ENCODE measurements at places on chromosomes 2 and 18.
A peak's percentile ranks its signal among the peaks of the same experiment; 100 is the strongest.

- DNase-seq: no peak
These were observed 309.0 kb downstream of the GULP1 start for GRCh38 chr2:188600536-188601210.

DNA sequence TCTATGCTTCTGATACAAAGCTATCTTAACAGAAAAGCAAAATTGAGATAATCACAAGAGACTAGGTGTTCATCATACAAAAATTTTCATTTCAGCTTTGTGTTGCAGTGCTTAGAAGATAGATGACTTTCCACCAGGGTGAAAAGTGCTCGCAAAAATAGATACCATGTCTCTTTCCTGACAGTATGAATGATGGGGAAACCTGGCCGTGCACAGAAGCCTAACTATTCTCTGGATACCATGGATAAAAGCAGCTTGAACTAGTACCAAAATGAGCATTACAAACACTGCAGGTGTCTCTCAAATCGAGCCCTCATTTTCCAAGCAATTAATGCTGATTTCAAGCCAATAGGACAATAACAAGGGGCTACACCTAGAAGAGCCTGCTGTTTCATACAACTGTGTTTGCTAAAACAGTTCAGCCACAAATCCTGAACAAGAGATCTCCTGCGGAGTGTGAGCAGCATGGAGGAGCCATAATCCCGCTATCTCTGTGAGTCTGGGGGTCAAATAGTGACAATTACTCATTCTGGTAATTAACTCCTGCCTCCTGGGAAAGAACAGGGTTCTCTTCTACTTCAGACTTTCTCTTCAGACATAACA lies 507.6 kb downstream of the PID1 start:
- peak; percentile 42 for DNase-seq

DNA sequence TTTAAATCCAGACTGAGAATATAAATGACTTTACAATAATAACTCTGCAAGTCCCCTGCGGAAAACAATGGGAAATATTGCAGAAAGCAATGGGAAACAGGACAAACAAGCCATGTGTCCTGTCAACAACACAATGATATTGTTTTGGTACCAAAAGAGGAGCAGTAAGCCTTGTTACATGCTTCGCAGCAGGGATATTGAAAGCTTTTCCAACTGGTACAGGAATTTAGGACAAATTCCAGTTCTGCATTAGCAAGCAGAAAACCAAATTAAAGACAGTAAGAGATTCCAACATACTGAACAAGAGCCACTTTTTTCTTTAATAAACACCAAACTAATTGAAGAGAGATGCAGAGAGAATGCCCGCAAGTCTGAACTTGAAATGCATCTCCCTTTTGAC lies 30.0 kb downstream of the FRZB start:
- DNase-seq: no peak

DNA sequence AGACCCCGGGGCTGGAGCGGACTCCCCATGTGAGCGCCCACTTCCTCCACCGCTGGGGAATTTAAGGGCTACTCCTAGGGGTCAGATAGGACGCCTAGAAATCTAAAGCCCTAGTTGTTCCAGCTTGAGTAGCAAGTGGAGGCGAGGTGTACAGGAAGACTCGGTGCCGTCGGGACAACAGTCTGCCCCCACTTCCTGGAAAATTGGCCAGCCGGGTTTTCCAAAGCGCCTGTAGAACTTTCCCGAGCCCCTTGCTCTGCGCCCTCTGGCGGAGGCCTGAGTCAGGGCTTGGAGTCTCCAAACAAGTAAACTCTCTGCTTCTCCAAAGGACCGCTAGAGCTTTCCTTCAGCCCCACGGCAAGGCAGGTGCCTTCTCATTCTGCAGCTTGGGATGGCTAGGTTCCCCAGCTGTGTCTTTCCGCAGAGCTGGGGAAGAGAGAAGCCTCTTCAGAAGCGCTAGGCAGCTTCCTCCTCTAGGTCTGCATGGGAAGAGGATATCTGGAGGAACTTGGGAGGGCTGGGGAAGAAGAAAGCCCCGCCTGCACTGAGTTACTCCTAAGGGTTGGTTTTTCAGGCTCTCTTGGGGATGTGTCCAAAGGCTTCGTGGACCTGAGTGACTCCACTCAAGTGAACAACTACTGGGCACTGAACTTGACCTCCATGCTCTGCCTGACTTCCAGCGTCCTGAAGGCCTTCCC lies 681 bp downstream of the SPR start:
- DNase-seq: peak; percentile 82

- DNase-seq: no peak
These were observed 131.9 kb downstream of the MYO1B start for GRCh38 chr2:191376981-191377629.

GRCh38 chr2:224973112-224974016 lies 68.9 kb downstream of the DOCK10 start:
- DNase-seq: no peak

- no peak for DNase-seq
These were observed 44.0 kb downstream of the MRPL35 start for GRCh38 chr2:86243272-86243671.

DNA sequence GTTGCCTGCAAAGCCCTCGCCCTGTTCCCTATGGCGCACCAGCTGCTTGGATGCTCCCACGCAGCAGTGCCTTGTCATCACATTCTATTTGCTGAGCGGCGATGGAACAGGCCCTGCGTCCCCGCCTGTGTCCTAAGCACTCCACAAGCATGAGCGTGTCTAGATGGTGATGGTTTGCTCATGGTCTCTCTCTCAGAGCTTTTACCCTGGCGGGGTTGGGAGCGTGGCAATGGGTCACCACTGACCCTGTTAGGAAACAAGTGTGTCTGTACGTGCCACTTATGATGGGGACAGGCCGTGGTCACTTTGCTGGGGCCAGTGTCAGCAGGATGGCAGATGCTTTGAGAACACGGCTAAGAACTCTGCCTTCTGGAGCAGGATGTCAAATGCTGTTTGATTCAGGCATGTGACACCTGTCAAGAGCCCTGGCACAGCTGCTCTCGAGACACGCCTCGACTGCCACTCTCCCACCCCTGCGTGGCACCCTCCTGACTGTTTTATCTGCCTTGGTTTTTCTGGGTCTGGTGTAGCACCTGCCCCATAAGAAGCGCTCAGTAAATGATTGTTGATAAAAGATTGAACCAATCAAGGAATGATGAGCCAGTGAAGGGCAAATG lies 44.2 kb downstream of the RRM2 start:
- DNase-seq: no peak

DNA sequence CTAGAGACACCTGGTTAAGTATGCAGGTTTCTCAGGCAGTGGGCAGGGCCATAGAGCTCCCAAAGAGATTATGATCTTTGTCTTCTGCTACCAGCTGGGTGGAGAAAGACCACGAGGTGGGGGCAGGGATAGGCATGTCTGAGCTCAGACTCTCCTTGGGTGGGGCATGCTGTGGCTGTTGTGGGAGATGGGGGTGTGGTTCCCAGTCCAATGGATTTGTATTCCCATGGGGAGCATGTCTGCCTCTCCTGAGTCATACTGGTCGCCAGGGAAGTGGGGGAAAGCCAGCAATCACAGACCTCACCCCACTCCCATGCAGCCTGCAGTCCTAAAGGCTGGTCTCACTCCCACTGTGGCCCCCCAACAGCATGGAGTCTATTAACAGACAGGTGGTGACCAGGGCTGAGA lies 31.4 kb upstream of the RHOB start:
- no peak for DNase-seq

DNA sequence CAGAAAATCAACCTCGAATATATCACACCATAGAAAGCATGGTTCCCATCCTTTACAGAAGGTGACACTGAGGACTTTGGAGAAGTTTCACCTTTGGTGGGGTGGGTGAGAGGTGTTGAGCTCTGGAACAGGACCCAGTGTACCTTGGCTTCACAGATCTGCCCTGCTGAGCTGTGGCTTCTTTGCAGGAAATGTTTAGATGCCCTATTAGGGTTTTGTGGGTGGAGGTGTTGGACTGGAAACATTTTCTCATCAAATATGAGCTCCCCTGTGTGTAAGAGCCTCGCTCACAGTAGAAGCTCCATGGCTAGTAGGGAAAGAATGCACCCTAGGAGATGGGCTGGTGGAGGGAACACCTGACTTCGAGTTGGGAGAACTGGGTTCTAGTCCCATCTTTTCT lies 55.6 kb downstream of the RPL37A start:
- DNase-seq: no peak

- DNase-seq: no peak
These were observed 150.7 kb downstream of the MEIS1 start for GRCh38 chr2:66585587-66585986.

- DNase-seq: no peak
These were observed 694.8 kb upstream of the PKDCC start for GRCh38 chr2:41353060-41353459.

GRCh38 chr2:215487002-215487372 lies 51.1 kb upstream of the FN1 start:
- no peak for DNase-seq

GRCh38 chr2:115691409-115691808 lies 1249.0 kb downstream of the DPP10 start:
- DNase-seq: no peak

- no peak for DNase-seq
These were observed 54.1 kb downstream of the TAF1B start for GRCh38 chr2:9897331-9897737.

DNA sequence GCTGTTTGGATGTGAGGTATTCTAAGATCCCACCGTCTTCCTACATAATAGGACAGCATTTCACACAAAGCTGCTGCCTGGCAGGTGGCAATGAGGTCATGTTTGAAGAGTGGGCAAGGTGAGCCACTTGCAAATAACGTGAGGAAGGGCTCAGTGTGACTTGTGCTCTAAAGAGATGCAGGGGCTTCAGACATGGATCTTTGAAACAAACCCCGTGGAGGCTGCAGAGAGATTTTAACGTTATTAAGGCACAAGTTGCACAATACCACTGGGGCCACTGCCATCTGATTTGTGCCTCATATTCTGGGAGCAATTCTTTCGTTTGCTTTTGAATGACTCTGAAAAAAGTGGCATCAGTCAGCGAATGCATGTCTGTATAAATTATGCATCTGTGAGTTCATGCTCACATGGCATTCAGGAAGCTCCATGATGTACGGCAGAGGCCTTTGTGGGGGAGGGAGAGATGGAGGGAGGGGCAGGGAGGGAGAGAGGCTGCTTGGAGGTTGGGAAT lies 362.0 kb downstream of the SOX11 start:
- DNase-seq: peak; percentile 17

- DNase-seq: no peak
These were observed 66.8 kb downstream of the UXS1 start for GRCh38 chr2:106127282-106127771.

GRCh38 chr2:66675591-66675990 lies 240.7 kb downstream of the MEIS1 start:
- DNase-seq: no peak

DNA sequence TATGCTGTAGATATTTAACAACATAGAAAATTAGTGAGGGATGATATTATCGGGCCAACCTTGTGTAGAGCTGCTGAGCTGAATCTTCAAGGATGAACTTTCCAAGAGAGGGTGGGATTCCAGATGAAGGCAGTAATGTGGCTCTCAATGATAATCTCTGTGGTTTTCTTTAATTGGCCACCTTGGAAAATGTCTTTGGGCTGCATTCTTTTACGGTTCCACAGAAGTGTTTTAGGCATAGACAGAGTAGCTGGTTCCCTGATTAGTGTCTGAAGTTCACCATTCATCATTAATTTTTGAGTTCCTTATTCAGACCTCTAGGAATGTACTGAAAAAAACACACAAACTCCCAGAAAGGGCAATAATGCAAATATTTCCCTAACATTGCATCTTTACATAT lies 1566.9 kb upstream of the PIK3C3 start:
- no peak for DNase-seq

DNA sequence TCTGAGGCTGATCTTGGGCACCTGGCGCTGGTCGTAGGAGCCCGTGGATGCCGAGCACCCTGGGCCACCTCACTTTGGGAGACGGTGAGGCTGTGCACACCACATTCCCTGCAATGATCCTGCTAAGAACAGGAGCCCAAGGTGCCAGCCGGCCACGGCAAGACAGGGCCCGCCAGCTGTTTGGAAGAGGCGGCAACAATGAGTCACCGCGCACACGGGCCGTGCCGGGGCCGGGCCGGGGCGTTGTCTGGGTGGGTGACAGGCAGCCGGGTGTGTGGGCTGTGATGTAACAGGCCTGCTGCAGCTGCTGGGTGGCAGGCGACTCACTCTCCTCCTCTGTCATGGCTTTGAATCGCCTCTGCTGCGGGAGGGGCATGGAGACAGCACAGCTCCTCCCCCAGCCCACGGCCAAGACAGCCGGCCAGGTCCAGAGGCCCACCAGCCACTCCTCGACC lies 49.7 kb upstream of the ODC1 start:
- no peak for DNase-seq

DNA sequence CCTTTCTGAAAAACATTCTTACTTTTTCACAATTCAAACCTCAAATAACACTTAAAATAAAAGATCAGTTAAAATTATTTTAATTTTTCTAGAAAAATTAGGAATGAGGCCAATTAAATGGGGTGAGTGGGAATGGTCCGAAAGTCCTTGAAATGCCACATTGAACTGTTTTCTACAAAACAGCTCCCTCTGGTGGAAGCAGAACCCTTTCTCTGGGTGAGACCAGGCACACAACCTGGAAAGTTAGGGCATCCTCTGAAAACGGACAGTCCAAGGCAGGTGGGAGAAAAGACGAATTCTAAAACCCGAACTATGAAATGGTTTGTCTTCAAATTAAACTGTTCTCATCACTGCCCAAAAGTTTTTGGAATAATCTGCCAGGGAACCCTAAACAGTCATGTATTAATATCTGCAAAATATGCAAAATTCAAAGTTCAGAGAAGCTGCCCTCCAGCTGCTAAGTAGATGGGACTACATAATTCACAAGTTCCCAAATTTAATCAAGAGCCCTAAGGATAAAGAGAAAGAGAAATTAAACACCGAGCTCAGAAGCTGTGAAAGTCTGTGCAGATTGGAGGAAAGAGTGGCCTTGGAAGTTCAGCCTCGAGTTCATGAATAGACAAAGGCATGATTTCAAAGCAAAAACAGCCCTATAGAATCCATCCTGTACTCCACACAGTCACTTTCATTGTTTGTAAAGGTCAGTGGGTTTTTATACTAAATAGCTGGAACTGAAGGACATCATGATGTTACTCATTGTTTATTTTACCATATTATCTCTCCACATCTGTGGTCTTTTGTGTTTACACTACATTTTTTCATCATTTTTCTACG lies 108.3 kb downstream of the PIEZO2 start:
- DNase-seq: peak; percentile 0

DNA sequence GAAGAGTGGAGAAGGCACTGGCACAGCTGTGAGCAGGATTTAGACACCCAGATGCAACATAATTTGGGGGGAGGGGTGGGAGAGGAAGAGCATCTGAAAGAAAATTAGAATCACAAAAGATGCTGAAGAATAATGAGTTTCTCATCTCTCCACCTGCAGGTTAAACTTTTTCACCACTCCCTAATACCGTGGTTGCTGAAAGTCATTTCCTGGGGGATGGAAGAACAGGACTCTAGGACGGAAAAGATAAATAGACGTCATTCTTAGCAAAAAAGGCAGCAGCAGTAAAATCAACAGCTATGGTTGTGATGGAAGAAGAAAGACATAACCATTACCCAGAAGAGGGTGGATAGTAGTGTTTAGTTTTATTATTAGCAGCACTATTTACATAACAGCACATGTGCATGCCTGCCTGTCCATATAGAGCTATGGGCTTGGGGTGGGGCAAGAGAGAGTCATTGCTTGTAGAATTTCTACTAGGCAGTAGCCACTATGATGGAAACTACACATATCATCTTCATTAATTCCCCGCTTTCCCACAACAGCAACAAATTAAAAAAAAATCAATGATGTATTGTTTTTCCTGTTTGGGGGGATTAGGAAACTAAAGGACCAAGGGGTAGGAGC lies 212.2 kb downstream of the TRIB2 start:
- no peak for DNase-seq
